ENCODE measurements at places on chromosomes 12 and 14. TPM values are rescaled to one million over a fixed set of nuclear protein-coding genes. Genes with fewer than 3 reads are reported as not detected.

Gene IFNG-AS1
- total RNA-seq = not detected

DNA sequence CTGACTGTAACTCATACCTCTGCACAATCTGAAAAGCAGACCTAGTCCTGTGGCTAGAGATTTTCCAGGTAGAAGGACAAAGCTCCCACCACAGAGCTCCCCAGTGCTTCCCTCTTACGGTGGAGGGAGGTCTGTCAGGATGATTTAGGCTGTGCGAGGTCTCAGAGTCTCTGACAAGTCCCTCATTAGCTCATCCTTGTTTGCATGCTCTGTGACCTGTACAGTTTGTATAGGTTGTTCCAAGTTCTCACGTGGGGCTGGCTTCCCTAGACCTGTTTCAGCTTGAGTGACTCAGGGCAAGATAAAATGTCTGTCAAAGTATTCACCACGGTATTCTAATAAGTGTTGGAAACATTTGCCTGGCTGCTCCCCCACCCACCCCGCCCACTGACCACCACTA is 34.8 kb downstream of the ASCL1 start:
- H3K4me1 ChIP-seq = peaks cover 6% of the 10 kb centered on the region
- no peaks in the 10 kb centered on the region for H3K27me3 ChIP-seq
- no peak overlapping the region for H3K27ac ChIP-seq
- H3K4me3 ChIP-seq = no peak overlapping the region
- DNase-seq = no peak

DNA sequence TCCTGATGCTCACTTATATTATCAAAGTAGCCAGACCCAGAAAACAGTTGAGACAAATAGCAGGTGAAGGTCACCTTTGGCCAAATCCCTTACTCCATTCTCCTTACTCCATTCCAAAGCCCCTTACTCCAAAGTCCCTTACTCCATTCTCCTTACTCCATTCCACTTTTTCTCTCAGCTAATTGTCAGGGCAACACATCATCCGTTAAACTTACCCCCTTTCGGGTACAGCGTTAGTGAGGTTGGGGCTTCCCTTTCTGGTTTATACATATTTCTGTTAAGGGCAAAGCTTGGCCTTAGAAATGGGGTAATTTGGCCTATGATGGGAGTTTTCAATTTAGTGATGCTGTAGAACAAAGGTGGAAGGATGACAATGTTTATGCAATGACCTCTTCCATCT is 111.8 kb upstream of the CCND2 start:
- peak overlapping the region; percentile 36 for H3K27ac ChIP-seq
- H3K36me3 ChIP-seq = peaks cover 2% of the 10 kb centered on the region
- no peak overlapping the region for H3K4me3 ChIP-seq
- no peak for DNase-seq
- H3K4me1 ChIP-seq = peaks cover 51% of the 10 kb centered on the region
- no peaks in the 10 kb centered on the region for H3K27me3 ChIP-seq

Gene SETD1B
- total RNA-seq = 13.3 TPM

Gene MIPOL1
- not detected for total RNA-seq

Gene CD163
- total RNA-seq = not detected

DNA sequence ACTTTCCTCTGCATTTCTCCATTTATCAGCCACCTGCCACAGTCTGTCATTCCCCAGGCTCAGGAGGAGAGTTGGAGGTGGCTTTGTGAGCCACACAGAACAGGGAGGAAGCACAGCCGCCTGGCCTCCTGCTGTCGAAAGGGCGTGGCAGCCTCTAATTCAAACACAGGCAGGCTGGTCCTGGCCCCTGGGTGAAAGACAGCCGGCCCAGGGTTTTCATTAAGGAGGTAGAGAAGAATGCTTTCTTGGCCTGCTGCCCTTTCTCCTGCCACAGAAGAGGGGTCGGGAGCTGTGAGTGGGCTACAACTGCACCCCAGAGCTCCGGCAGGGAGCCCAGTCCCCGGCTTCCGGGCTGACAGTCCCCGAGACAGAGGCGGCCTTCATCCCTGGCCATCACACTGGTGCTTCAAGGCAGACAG is 108.6 kb upstream of the FZD10 start:
- H3K27ac ChIP-seq = no peak overlapping the region
- no peak overlapping the region for H3K4me3 ChIP-seq
- no peaks in the 10 kb centered on the region for H3K4me1 ChIP-seq

DNA sequence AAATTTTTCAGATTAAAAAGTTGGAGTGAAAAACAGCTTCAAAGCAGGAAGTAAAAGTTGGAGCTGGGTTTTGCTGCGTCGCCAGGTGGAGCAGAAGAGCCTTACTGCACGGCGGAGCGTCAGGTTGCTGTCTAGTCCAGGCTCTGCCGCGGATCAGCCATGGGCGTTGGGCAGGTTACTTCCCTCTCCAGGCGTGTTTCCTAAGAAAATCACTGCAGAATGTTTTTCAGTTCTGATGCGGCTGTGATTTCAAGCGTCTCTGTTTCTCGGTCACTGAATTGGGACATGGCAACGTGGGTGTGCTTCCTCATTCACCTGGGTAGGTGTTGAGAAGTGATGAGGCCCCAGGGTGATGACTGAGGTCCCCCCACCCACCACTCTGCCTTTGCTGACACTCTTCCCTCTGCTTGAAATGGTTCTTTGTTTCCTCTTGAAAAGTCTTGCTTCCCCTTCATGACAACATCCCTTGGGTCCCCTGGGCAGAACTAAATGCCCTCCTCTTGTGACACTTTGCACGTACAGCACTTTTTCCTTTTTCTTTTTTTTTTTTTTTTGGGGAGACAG is 7.6 kb downstream of the EVL start:
- DNase-seq = peak; percentile 76
- H3K27me3 ChIP-seq = no peaks in the 10 kb centered on the region
- peak overlapping the region; percentile 99 for H3K27ac ChIP-seq
- peaks cover 77% of the 10 kb centered on the region for H3K4me1 ChIP-seq

Gene PRH1
- 12.0 TPM for total RNA-seq

DNA sequence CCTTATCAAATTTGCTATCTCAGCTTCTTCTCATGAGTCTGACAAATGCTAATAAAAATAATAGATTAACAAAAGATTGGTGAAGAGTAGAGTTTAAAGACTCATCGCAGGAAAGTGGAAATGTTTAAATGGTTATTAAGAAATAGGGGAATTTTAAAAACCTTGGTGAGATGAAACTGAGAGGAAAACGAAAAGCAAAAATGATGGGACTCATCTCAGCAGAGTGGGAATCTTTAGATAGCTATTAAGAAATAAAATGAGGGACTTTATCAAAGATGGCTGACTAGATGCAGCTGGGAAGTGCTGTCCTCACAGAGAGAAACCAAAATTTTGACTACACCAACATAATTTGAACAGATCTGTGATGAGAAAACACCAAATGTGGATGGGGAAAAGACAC is 79.2 kb upstream of the CD163 start:
- DNase-seq = no peak
- H3K27me3 ChIP-seq = peaks cover 22% of the 10 kb centered on the region
- H3K4me3 ChIP-seq = no peak overlapping the region
- H3K27ac ChIP-seq = no peak overlapping the region
- no peaks in the 10 kb centered on the region for H3K36me3 ChIP-seq
- H3K4me1 ChIP-seq = peaks cover 7% of the 10 kb centered on the region

Gene PRICKLE1
- total RNA-seq = not detected

Gene TAS2R43
- total RNA-seq = 0.31 TPM

DNA sequence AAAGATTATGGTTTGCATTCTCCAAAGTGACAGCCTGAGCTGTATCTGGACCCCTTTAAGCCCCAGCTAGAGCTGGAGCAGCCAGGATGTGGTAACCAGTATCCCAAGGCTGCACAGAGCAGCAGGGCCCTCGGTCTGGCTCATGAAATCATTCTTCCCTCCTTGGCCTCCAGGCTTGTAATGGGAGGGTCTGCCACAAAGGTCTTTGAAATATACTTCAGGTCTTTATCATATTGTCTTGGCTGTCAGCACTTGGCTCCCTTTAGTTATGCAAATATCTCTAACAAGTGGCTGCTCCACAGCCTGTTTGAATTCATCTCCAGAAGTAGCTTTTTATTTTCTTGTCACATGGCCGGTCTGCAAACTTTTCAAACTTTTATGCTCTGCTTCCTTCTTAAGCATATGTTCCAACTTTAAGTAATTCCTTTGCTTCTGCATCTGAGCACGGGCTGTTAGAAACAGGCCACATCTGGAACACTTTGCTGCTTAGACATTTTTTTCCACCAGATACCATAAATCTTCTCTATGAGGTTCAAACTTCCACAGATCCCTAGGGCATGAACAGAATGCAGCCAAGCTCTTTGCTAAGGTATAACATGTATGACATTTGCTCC is 663.4 kb upstream of the MIS18BP1 start:
- H3K27me3 ChIP-seq = no peaks in the 10 kb centered on the region
- DNase-seq = no peak
- no peak overlapping the region for H3K4me3 ChIP-seq

DNA sequence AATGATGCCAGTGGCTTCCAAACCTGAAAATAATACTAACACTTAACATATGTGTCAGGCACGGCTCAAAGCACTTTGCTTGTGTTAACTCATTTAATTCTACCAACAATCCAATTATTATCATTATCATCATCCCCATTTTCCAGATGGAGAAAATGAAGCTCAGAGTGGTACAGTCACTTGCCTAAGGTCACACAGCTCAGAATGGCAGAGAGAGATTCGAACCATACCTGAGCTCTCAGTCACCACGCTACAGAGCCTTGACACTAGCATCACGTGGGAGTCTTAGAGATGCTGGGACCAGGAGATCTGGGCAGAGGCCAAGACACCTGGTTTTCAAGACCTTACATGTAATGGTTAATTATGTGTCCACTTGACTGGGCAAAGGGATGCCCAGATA is 34.2 kb downstream of the DHX37 start:
- DNase-seq = no peak
- H3K4me3 ChIP-seq = no peak overlapping the region
- no peaks in the 10 kb centered on the region for H3K4me1 ChIP-seq
- H3K27ac ChIP-seq = no peak overlapping the region

- no peak overlapping the region for H3K27ac ChIP-seq
- H3K4me3 ChIP-seq = no peak overlapping the region
- DNase-seq = no peak
- no peaks in the 10 kb centered on the region for H3K27me3 ChIP-seq
Measured at GRCh38 chr12:83143950-83144349, 457.2 kb downstream of the TMTC2 start.

Data from activated CD8-positive, alpha-beta T cell treated with anti-CD3 and anti-CD28 coated beads for 36 hours (primary cell).